Endothelial cell of umbilical vein (primary cell): ENCODE measurements at places on chromosomes 12 and 14.

DNA sequence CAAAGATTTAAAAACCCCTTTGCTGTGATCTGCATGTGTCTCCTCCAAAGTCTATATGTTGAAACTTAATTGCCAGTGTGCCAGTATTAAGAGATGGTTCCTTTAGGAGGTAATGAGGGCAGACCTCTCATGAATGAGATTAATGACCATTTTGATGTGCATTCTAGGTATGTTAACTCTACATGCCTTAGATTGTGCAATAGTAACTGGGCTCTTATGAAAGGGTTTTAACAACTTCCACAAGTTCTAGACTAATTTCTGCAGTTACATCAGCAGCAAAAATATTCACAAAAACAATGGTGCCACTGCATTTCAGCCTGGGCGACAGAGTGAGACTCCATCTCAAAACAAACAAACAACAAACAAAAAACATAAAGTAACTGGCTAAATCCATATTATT, 3.8 kb upstream of the TAS2R10 start:
- no peak for DNase-seq

DNA sequence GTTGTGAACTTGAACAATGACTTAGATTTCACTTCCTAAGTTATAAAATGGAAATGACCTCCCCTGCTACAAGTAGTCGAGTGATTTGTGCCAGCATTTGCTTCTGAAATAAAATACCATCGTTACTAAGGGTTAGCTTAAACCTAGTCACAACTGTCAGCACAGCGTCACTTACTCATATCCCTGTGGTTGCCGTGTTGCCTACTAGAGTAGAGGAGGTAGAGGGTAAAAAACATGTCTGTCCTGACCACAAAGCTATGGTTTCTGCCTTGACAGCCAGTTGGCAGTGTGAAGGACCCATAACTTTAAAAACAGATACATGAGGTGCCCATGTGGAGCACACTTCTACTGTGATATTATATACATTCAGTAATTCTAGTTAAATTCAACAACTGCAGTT, 234.2 kb upstream of the RGS6 start:
- DNase-seq, result no peak

DNA sequence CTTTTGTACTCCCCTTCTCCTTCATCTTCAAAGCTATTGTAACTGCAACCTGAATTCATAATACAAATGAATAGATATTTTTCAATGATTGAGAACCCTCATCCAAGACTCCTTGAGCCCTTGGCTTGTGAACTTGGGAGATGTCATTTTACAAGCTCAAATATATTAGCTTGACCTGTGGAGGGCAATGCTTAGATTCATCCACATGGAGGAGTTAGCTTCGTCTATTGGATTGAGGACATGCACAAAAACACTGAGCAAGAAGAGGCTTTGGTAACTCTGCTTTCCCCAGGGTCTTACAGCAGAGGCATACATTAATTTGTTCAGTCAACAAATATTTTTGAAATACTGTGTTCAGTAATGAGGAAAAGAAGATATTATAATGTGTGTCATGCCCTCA, 101.1 kb downstream of the OTOGL start:
- DNase-seq, result no peak

GRCh38 chr14:68932231-68932630, 46.9 kb downstream of the ACTN1 start:
- no peak for DNase-seq

GRCh38 chr12:68981516-68981915, 48.5 kb upstream of the CPM start:
- DNase-seq, result no peak

GRCh38 chr14:99659333-99659741, 14.4 kb downstream of the HHIPL1 start:
- DNase-seq, result no peak

- peak; percentile 14 for DNase-seq
These were observed 723.7 kb downstream of the C12orf50 start for GRCh38 chr12:87305481-87305880.

GRCh38 chr12:29768372-29768771, 15.4 kb downstream of the TMTC1 start:
- DNase-seq, result no peak

DNA sequence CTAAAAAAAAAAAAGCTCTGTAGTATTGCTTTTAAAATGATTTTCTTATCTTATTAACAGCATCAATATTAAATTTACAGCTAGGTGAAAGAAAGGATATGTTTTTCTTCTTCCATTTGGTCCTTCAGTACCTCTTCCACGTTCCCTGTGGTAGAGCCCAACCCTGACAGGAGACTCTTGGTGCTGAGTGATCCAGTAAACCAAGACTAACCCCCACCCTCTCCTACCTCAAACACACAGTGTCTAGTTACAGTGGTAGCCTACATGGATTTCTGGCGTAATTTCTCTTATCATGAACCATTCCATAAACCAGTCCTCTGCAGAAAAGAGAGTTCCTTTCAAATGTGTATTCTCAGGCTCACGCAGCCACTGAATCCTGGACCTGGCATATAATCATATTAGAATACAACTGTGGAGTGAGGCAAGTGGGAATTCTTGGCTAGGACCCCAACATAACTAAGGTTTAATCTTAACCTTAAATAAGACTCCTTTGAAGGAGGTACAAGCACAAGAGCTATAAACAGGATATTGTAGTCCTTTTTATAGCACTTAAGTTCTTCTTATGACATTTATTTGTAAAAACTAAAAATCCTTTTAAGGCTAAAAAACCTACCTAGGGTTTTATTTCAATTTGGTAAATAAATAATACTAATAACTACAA, 27.1 kb downstream of the TXNRD1 start:
- no peak for DNase-seq

DNA sequence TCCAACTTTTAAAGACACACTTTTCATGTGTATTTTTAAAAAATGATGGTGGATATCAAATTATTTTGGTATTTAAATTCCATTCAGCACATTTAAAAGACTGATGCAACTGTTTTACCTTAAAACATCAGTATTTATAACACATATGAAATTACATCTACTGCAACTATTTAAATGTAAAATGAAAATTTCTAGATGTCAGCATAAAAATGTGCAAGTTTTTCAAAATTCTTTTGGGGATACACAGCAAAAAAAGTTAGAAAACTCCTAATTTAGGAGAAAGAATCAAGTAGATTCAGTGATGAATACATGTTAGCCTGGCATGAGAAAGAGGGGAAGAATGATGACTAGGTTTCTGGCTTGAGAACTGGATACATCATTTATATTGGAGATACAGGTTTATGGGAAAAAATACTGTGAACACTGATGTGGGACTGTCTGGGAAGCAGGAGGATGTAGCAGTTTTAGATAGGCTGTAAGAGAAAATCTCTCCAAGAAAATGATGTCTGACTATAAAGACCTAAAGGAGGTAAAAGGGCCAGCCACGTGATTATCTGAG, 9.2 kb downstream of the SOS2 start:
- no peak for DNase-seq

- DNase-seq, result no peak
These were observed 7.3 kb downstream of the USP15 start for GRCh38 chr12:62267480-62267879.

GRCh38 chr12:69502345-69503081, 32.3 kb downstream of the FRS2 start:
- DNase-seq, result no peak

DNA sequence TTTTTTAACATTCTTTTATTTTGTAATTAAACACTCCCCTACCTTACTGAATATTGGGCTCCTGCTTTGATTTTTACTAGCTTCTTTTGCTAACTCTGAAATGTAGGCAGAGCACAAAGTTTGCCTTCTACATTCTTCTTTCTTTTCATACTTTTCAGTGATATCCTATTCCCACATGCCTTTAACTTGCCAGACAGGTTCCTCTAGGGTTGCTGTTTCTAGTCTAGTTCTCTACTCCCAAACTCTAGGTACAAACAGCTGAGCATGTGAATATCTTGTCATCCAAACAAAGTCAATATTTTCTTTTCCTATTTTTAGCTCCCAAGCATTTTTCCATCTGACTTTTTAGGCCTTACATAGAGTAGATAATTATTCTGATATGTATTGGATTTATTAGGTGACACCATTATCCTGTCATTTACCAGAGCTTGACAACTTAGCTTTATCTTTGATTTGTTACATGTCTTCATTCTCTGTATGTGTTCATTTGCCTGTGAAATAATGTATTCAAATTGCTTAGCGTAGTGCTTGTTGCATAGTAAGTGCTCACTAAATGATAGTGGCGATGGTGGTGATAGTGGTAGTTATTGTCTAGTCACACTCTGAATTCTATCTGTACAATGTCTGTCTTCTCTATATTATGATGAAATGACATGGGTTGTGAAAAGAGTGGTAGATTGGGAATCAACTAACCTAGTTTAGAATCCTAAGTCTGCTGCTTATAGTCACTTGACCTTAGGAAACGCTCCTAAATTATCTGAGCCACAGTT, 73.6 kb upstream of the DNM1L start:
- DNase-seq, result no peak

DNA sequence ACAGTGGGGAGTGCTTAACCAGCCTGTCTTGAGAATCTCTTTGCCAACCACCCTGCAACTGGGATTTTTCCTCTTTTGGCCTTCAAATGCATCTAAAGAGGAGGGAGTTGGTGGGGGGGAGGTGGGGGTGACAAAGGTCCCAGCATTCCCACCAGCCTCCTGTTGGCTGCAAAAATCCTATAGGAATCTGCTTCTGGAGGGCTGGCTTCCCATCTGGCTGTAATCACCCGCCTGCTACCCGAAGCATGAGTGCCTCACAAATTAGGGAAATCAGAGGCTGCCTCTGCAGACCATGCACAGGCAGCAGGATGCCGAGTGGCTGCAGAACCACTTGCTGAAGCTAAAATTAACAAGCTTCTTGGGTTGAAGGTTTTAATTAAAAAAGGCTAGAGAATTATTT, 73.9 kb upstream of the WSCD2 start:
- no peak for DNase-seq

DNA sequence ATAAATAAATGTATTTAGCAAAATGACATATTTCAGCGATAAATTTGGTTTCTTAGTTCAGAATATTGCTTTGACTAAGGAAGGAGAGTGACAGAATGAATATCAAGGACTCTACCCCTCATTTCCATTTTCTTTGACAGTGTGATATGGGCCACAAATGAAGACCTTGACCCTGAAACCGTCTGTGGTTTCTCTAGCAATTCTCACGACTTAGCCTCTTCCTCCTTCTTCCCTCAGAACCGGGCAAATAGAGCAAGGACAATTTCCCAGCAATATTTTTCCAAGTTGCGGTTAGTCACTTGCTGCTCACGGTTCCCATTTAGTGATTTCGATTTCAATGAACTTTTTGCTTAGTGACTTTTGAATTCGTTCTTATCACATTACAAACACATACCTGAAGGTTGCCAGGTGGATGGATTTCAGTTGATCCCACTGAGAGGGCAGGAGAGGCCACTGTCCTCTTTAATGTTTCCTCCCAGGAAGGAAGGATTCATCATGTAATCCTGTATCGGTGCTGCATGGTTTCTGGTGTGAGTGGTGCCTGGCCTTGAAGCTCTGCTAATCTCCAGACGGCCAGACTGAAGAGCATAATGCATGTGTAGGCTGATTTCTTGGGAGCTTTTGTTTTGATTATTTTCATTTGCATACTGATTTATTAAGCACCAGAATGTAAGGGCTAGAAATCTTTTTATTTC, 77.6 kb downstream of the CHST11 start:
- DNase-seq, result no peak

DNA sequence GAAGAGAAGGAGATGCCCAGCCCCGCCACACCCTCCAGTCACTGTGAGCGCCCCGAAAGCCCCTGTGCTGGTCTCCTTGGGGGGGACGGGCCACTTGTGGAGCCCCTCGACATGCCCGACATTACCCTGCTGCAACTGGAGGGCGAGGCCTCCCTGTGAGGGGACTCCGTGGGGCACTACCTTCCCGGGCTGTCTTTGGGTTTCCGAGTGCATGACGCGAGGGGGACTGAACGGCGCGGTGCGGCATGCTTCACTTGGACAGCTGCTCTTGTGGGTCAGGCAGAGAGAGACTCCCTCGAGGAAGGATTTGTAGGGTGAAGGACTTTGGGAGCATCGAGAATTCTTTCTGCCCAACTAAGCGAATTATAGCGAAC, 1.1 kb downstream of the CCDC184 start:
- DNase-seq, result no peak

DNA sequence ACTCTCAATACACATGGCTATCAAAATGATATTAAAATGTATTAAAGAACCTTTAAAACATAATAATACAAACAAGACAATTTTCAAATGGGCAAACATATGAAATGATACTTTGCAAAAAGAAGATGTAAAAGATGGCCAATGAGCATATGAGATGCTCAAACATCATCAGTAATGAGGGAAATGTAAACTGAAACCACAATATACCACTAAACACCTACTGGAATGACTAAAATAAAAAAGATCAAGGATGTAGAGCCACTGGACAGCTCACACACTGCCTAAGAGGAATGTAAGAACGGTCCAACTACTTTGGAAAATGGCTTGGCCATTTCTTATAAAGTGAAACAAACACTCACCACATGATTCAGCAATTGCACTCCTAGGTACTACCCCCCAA, 97.2 kb upstream of the BBS10 start:
- no peak for DNase-seq

GRCh38 chr14:72883961-72884360, 9.9 kb downstream of the DPF3 start:
- peak; percentile 91 for DNase-seq

DNA sequence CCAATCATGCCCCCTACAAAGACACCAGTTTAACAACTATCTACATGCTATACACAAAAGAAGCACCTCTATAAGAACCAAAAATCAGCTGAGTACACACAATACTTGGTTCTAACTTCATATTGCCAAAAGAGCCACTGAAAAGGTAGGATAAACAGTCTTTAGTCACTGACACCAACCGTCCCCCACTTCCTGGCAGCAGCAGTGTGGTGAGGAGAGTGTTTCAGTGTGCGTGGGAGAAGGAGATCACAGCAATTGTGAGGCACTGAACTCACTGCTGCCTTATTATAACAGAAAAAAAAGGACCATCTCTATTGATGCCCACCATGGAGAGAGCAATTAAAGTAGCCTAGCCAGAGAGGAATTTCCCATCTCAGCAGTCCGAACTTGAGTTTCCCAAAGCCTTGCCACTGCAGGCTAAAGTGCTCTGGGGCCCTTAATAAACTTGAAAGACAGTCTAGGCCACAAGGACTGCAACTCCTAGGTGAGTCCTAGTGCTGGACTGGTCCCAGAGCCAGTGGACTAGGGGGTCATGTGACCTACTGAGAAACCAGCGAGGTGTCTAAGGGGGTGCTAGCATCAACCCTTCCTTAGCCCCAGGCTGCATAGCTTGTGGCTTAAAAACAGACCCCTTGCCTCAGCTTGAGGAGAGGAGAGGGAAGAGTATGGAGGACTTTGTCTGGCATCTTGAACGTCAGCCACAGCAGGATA, 37.1 kb upstream of the LMNTD1 start:
- no peak for DNase-seq
